ENCODE measurements at places on chromosomes 2 and 18.

GRCh38 chr2:182559623-182560022 lies 132.8 kb upstream of the PDE1A start:
- no peak for DNase-seq

- peak; percentile 69 for DNase-seq
Observed at GRCh38 chr2:117785740-117786139, 28.8 kb upstream of the DDX18 start.

GRCh38 chr2:202831242-202832220 lies 40.0 kb downstream of the ICA1L start:
- peak; percentile 72 for DNase-seq

DNA sequence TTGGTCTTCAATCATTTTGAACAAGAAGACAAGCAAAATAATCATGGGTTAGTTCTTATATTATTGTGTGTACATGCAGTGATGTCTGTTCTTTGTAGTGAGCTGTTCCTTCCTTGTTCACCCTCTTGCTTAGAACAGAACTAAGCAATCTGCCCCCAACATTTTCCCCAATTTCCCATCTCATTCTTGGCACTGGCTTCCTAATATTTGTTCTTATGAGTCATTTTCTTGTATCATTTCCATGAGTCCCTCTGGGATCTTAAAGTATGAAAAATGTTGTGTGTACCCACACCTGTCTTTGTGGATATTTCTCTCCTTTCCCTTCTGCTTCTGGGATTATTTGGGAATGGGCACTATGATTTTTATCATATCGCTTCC lies 3.5 kb upstream of the IL1B start:
- DNase-seq: no peak

DNA sequence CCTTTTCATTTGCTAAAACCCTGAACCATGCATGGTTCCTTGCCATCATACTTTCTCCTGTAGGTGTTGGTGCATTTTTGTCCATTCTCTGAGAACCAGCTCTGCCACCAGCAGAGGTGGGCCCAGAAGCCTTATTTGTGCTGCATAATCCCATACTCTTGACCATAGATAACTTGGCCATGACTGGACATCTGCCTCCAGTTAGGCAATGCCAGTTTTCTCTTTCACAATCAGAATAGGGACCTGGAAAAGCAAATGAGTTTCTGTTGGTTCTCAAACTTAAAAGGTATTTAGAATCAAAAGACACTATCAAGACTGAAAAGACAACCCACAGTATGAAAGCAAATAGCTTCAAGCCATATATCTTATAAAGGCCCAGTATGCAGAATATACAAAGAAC lies 167.3 kb downstream of the MAIP1 start:
- no peak for DNase-seq

- DNase-seq: peak; percentile 38
Observed at GRCh38 chr2:149017116-149017985, 21.1 kb upstream of the LYPD6B start.

DNA sequence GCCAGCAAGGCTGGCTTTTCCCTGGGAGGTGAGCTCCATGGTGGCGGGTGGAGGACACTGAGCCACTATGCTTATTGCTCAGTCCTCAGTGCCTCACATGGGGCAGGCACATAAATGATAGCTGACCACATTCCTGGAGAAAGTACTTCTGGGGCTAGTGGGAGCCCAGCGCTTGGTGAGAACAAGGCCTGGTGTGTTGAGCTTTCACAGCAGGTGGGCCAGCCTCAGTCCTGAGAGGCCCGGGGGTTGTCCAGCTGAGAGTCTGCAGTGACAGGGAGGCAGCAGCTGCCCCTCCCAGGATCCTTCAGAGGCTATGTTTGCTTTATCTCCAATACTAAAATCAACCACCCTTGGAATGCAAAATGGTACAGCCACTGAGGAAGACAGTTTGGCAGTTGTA lies 217.7 kb downstream of the ZBTB7C start:
- no peak for DNase-seq

GRCh38 chr2:26309921-26310320 lies 36.0 kb upstream of the SELENOI start:
- DNase-seq: no peak

- DNase-seq: no peak
Observed at GRCh38 chr2:132670496-132671150, 618 bp upstream of the LYPD1 start.

GRCh38 chr2:120396013-120396860 lies 50.3 kb downstream of the INHBB start:
- no peak for DNase-seq

DNA sequence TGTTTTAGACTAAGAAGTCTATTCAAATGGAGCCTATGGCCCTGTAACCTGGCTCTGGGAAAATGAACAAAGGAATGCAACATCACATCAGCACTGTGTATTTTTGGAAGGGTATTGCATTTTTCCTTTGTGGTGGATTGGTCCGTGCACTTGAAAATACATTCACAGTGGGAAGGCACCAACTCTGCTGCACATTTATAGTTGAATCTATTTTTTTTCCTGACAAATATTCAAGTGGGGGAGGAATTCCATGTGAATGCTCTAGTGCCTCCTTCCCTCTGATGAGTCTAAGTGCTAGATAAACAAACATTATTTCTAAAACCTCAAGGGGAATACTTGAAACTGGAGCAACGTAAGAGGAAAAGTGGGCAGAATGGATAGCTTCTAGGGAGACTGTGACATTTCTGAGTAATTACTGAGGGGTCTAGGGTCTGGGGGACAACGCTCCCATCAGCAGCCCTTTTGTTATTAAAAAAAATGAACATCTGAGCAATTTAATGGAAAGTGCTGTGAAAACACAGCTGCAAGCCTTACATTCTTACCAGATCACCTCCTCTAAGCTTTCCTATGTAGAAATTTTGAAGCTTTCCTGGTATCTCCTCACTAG lies 208.2 kb downstream of the SLC8A1 start:
- no peak for DNase-seq

DNA sequence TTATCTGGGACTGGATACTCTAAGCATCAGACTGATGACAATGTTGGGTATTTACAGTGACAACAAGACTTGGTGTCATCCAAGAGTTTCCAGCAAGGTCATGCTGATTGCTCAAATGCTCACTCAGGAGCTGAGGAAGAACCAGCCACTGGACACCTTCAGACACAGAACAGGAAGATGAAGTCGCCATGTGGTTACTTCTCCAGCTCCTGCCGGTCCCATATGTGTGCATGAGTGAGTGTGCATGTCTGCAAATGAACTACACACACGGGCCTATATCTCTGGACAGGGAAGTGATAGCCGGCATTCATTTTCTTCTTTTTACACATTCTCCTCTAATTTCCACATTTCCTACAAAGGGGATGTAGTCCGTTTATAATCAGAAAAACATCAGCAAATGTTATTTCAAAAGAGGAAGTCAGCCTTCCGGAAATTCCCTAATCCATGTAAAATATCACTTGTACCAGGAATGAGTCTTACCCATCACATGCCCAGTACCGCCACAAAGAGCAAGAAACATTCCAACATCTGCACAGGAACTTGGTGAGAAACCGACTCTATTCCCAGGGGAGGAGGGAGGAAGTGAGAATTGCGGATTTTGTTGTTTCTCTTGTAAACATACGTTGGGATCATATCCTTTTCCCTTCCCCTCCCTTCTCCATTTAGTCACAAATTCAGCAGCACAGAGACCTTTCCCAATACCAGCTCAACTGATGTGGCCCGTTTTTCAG lies 10.8 kb downstream of the RFX8 start:
- DNase-seq: no peak

- DNase-seq: peak; percentile 7
Observed at GRCh38 chr2:218745160-218745558, 34.5 kb downstream of the TTLL4 start.

GRCh38 chr18:3454365-3455089 lies 4.6 kb downstream of the TGIF1 start:
- DNase-seq: no peak

- no peak for DNase-seq
Observed at GRCh38 chr2:8004250-8004681, 677.6 kb upstream of the ID2 start.

- no peak for DNase-seq
Observed at GRCh38 chr18:28972333-28972907, 795.5 kb upstream of the CDH2 start.

GRCh38 chr18:57738078-57738477 lies 65.0 kb downstream of the ATP8B1 start:
- DNase-seq: no peak

DNA sequence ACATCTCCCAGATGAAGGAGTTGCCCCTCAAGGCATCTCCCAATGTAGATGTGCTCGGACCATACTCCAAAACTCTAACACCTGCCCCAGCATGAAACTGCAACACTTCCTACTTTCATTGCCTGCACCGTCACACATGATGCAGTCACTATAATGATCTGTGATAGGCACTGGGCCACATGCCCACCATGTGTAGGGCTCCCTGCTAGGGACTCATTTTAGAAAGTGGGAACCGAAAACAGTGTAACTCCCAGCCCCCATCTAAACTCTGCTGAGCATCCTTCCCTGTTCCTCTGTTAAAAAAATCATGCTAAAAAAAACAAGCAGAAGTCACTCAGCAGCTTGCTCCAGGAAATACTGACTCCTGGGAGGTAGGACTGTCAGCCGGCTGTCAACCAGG lies 496.1 kb upstream of the RAB6C start:
- no peak for DNase-seq

DNA sequence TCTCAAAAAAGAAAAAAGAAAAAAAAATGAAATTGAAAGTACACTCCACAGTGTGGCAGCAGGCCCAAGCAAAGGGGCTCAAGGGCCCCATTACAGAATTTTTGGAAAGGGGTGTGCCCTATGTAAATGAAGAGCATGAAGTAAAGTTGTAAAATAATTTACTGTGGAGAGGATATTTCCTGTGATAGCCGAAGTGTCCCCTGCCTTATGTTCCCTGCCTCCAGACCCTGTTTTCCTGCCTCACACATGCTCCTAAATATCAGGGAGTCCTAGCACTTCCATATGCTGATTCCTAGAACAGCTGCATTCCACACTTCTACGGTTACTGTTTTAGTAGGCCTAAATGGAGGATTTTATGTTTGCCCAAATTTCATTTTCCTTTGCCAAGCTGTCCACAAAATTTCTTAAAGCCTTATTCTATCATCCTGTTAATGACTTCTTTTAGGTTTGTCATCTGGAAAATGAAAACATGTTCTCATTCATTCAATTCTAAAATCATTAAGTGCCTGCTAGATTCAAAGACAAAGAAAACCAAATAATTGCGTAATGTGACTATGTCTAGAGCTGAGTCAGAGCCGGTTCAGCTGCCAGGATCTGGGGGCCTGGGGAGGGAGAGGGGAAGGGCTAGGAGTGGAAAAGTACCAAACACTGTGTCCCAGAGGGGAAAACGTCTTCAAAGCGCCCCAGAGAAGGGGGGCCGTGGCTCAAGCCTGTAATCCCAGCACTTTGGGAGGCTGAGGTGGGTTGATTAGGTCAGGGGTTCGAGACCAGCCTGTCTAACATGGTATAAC lies 25.9 kb upstream of the IMPA2 start:
- no peak for DNase-seq

GRCh38 chr18:42184685-42185477 lies 229.8 kb downstream of the PIK3C3 start:
- DNase-seq: no peak

GRCh38 chr2:42315844-42316470 lies 45.1 kb downstream of the COX7A2L start:
- DNase-seq: no peak

- DNase-seq: no peak
Observed at GRCh38 chr18:48848641-48849143, 102.1 kb downstream of the SMAD7 start.

GRCh38 chr2:240998706-240998994 lies 232 bp downstream of the SNED1 start:
- DNase-seq: no peak

GRCh38 chr2:46763861-46764260 lies 151.7 kb downstream of the MCFD2 start:
- no peak for DNase-seq

DNA sequence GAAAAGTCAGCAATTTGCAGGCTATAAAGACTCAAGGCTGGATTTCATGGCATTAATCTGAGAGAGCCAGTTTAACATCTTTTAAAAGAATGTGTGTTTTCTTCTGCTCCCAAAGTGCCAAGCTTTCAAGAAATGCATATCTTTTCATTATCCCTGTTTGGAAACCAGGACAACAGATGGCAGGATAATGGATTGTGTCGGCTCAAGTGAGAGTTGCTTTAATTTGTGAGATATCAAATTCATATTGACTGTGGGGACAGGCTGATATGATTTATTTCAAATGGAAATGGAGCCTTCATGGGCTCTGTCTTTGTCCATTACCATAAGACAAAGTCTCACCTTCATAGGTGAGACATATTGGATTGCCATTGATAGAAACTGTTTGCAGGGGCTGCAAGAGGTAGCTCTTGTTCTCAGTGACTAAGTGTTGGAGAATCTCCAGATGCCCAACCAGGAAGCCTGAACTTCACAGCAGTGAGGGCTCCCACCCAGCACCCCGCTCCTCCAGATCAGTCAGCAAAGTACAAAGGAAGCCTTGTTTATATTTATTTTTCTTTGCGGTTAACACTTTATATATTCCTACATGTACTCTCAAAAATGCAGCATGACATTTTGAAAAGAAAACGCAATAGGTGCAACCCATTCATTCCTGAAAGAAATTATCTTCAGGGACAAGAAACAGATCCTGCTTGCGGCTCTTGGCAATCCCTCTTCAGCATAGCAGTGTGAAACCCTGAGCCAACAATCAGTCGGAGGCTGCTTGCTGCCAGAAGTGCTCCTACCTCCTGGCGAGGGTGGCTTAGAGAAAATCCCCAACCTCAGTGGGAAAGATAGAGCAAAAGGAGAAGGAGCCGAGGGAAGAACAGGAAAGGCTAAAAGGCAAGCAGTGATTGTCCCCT lies 65.8 kb upstream of the ATL2 start:
- DNase-seq: no peak

DNA sequence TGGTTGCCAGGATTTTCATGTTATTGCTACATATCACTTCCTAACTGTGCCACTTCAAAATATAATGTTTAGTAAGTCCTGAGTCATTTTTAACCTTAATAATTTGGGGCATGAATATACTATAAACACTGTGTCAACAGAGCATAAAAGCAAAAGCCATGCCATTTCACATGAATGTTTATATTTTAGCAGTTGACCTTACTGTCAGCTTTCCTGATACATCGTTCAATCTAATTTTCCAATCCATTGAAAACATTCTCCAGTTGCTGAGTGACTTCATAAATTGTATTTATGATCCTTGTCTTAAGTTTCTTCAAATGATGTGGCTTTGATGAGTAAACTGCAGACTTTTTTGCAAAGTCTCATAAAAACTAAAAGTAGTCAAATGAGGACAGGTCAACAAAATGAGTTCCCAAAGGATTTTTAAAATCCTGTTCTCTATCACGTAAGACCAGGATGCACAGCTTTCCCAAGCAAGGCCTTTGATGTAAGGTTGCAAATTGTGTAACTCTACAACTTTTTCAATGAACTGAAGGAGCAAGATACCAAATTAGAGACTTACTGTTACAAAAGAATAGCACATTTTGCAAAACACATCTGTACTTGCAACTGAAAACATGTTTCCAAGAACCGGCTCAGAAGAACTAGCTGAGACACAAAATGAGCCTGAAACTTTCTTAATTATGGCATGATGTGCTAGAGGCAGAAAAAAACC lies 117.7 kb downstream of the SATB2 start:
- no peak for DNase-seq

GRCh38 chr2:163859951-163860350 lies 124.1 kb upstream of the FIGN start:
- no peak for DNase-seq

Measured in natural killer cell (primary cell).